GM23338 (cell line): ENCODE measurements at places on chromosomes 3 and 15.

DNA sequence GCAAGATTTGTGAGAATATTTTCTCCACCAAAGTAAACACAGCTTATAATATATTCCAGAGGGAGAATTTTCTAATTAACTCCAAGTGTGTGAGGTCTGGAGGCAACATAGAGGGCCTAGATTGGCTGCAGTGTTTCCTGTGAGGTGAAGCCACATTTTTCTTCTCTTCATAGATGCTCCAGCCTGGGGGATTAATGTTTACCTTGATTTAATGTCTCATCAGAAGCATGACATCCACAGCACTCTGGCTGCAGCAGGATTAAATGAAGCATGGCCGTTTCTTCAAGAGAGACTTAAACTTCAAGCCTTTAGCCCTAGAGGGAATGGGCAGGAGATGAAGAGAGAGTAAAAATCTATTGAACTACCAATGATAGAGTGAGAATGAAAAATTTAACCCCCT is 137.9 kb upstream of the ZBTB20 start:
- no peak for DNase-seq

- DNase-seq = no peak
Observed at GRCh38 chr15:76470691-76471090, 134.1 kb downstream of the ISL2 start.

- no peak for DNase-seq
Observed at GRCh38 chr3:105927741-105928140, 58.9 kb upstream of the CBLB start.

DNA sequence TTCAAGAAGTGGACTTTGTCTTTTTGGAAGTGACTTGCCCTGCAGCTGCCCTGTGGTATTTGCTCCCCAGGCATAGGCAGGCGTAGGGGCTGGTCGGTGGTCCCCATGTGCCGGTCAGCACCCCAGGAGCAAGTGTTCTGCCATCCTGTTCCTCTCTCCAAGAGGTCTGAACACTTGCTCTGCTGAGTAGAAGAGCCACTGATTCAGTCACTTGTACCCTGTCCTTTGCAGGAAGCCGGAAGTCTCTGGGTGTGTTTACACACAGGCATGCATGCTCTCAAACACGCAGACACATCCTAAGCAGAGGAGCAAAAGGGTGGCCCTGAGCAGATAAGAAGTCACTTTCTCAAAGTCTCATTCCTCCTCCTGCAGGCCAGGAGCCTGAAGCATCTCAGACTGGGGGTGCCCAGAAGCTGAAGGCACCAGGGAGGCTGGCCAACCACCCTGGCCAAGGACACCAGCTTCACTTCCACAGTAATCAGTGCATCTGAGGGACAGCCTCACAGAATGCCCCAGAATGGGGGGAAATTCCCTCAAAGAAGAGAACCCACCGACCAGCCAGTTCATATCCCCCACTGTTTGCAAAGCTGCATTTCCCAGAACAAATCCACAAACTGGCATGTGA is 88.7 kb upstream of the POMGNT2 start:
- no peak for DNase-seq

- DNase-seq = no peak
Observed at GRCh38 chr15:39115379-39116057, 465.4 kb upstream of the THBS1 start.

GRCh38 chr3:33115024-33115768 is 1.4 kb downstream of the CRTAP start:
- DNase-seq = peak; percentile 26

DNA sequence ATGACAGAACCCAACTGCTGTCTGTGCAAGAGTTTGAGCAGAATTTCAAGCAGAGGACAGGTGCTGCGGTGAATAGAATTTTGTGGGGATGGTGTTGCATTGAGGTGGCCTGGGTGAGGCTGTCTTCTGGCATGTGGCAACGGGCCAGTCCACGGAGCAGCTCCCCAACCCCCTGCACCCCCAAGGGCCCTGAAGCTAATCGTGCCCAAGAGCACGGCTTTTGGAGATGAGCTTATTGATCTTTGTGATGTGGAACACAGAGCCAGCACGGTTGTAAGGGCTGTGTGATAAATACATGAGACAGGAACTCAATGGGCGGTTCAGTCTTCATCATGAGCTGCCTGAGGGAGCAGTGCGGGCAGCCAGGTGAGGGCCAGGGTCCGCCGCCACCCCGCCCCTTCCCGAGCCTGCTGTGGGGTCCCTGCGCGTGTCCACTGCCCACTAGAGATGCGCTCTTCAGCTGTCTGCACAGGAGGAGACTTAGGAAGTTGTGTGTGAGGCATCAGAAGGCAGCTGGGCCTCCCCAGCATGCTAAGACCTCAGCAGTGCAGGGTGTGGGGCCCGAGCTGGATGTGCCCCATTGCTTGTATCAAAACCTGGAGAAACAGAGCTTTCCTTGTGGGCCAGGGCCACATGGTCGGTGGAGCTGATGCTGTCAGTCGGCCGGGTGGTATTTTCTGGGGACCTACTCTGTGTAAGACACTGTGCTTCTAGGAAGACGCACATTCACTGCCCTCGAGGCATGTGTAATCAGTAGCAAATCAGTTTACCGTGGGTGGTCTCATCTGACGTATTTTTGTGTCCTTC is 90.5 kb downstream of the CHRNA7 start:
- DNase-seq = no peak

DNA sequence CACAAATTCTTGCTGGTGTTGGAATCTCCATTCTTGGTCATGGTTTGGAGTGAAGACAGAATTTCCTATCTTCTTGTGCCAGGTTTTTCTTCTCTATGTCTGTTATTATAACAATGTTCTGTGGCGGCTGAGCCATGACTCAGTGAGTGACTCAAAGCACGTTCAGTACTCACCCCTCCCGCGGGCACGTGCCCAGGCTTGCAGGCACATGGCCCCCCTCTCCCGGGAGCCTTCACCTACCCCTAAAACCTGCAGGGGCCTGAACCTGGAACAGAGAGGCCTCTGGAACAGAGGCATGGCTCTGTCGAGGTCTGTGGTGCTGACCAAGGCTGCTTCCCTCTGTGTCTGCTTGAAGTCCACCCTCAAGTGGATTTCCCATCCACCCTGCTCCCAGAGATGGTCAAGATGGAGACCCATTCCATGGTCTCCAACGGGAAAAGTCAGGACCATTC is 27.6 kb downstream of the PLXNB1 start:
- no peak for DNase-seq

DNA sequence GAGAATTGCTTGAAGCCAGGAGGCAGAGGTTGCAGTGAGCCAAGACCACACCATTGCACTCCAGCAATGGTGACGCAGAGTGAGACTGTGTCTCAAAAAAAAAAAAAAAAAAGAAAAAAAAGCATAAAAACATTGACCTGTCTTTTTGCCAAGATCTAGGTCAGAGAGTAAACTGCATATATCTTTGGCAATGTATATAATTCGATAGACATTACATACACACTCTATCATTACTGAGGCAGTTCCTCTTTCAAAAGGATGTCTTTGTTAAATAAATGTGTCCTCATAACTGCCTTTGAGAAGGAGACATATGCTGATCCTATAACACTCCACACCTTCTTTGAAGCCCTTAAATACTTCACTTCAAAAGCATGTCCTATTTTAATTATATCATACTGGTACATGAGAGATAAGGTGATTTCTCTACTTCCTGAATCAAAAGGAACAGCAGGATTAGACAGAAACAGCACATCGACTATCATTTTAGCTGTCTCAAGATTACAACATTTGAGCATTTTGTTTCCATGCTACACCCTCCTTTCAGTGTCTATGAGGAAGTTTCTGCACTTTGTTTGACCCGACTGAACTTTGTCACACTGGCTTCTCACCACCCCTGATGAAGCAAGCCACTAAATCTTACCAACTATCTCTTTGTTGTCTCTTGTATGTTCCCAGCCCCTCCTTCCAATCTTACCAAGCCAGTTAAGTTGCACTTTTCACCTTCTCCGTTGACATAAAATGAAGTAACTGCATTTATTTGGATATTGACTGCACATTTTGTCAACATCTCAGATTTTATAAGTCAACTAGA is 335.8 kb downstream of the MECOM start:
- DNase-seq = no peak

DNA sequence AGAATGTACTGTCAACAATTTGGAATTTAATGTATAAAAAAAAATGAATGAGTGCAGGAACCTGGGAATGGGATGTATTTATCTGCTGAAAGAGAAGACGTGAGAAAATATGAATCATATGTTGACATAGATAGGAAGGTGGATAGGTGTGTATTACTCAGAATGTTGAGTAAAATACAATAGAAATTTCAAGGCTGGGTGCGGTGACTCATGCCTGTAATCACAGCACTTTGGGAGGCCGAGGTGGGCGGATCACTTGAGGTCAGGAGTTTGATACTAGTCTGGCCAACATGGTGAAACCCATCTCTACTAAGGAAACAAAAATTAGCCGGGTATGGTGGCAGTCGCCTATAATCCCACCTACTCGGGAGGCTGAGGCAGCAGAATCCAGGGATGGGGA is 202.8 kb downstream of the CADM2 start:
- no peak for DNase-seq

DNA sequence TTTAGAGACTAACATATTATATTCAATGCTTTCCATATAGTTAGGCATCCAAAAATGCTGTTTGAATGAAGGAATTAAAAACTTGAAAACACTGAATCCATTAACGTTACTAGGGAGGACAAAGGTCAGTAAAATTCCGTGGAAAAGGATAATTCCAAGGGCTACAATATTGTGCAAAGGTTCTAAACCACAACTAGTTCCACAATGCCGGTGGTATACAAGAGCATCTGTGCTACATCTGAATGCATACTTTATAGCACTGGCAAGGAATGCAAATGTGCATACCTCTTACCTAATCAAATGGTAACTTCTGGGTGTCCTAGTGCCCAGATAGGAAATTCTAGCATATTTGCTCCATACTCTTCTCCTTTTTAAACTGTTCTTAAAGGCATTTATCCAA is 2.2 kb downstream of the ICE2 start:
- DNase-seq = no peak

DNA sequence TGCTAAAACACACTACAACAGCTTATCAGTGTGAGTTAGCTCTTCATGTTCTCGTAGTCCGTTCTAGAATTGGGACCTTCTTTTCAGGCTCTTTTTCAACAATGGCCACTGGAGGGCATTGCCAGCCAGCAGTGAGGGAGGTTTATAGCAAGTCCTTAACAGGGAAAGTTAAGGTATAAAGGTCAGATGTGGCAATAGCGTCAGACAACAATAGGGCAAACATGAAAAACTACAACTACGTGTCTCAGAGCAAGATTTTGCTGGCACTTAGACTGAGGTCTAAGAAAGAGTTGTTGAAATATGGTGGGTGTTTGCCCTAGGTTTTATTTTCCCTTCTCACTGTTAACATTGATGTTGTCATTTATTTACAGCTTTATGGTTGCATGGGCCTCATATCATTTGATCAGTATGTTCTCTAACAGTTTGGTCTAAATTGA is 161.4 kb downstream of the GMNC start:
- peak; percentile 66 for DNase-seq

GRCh38 chr3:46196261-46196957 is 11.7 kb downstream of the CCR1 start:
- no peak for DNase-seq

DNA sequence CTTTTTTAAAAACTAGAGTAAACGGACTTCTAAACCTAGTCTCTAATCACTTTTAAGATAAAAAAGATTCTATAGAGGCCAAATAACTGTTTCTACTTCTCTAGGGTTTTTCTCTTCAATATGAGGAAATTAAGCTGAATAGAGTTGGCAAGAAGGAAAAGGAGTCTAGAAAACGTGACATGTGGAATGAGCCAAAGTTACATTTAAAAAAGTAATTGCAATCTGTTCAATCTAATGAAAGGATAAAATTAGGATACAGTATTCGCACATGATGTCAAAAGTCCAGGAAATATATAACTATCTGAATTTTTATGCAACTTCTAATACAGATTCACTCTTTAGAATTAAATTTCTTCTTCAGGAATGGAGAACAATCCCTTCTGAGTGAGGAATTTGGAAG is 300.1 kb downstream of the ULK4 start:
- DNase-seq = no peak

GRCh38 chr3:197362081-197362480 is 63.7 kb upstream of the DLG1 start:
- no peak for DNase-seq

DNA sequence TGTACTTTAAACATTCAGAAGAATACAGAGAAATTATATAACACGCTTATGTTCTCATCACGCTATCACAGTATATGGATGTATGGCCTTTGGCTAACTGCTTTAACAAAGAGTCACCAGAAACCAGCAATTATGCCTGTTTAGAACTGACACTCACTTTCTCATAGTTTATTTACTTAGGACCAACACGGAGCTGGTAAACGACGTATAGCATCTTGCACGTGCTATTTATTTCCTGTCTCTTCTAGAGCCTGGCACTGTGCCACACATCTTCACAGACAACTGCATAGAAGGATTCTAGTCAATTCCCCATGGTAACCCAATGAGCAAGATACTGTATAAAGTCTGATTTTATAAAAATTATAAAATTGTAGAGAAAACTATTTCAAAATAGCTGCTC is 43.6 kb downstream of the TBC1D2B start:
- DNase-seq = no peak

GRCh38 chr3:177968891-177969290 is 567.3 kb upstream of the KCNMB2 start:
- DNase-seq = no peak

DNA sequence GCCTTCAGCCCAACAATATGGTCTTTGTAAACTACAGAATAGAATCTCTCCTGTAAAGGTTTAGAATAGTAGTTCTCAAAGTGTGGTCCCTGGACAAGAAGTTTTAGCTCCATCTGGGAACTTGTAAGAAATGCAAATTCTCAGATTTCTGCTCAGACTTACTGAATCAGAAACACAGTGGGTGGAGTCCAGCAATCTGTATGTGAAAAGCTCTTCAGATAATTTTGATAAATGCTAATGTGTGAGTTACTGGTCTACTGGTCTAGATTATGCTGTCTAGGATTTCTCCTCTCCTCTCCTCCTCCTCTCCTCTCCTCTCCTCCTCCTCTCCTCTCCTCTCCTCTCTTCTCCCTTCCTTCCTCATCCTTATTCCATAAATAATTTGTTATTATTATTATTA is 57.5 kb downstream of the RBMS3 start:
- DNase-seq = no peak

- no peak for DNase-seq
Observed at GRCh38 chr15:90540768-90541167, 11.0 kb downstream of the CRTC3 start.

- DNase-seq = peak; percentile 93
Observed at GRCh38 chr3:43691120-43691995, 620 bp downstream of the ABHD5 start.
